ENCODE measurements at places on chromosomes 1 and 21.

- DNase-seq: no peak
Observed at GRCh38 chr1:160548960-160549664, 26.1 kb upstream of the SLAMF6 start.

DNA sequence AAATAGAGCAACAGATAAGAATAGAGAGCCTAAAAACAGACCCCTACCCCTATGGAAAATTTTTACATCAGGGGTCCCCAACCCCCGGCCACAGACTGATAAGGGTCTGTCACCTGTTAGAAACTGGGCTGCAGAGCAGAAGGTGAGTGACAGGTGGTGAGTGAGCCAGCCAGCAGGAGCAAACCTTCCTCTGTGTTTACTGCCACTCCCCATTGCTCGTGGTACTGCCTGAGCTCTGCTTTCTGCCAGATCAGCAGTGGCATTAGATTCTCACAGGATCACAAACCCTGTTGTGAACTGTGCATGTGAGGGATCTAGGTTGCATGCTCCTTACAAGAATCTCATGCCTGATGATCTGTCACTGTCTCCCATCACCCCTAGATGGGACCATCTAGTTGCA is 174.1 kb downstream of the FOXD2 start:
- no peak for DNase-seq

GRCh38 chr1:8307628-8308027 is 10.3 kb upstream of the SLC45A1 start:
- DNase-seq: no peak

DNA sequence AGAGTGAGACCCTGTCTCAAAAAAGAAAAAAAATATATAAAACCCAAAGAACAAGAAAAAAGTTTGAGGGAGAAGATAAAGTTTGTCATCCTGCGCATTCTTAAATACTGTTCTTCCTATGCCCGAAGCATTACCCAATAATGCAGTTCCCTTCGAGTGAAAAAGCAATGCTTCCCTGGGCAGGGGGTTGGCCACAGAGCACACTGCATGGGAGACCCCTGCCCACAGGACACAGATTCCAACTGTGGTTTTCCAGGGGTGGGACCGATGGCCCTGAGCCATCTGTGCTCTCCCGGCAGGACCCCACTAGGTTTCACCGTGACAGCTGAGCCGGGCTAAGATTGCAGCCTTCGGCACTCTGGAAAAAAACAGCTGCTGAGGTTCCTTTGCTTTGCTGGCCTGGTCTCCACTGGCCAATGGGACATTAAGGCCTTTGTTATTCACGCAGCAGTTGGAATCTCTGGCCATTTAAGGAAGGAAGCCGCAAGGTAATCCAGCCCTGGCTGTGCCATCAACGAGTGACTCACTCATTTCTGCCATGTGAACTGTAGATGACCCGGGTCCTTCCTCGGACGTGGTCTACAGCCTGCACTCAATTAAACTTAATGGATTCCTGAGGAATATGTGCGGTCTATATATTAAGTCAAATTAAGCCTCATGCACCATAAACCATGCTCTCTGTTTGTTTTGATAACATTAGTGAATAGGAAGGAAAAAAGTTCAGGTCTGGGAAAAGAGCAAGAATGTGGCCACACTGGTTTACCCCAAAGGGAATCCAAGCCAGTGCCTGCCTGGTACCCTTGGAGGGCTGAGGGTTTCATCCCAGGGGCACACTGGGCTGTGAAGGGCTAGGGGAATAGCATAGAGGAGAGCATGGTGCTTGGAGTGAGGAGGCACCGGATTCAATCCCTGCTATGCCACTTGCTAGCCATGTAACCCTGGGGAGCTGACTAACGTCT is 163.2 kb downstream of the ZBTB18 start:
- peak; percentile 97 for DNase-seq

- DNase-seq: no peak
Observed at GRCh38 chr21:42094811-42095210, 23.7 kb downstream of the UMODL1 start.

GRCh38 chr21:32256251-32256650 is 22.6 kb downstream of the MIS18A start:
- no peak for DNase-seq

GRCh38 chr1:53700776-53701175 is 38.2 kb downstream of the GLIS1 start:
- no peak for DNase-seq

DNA sequence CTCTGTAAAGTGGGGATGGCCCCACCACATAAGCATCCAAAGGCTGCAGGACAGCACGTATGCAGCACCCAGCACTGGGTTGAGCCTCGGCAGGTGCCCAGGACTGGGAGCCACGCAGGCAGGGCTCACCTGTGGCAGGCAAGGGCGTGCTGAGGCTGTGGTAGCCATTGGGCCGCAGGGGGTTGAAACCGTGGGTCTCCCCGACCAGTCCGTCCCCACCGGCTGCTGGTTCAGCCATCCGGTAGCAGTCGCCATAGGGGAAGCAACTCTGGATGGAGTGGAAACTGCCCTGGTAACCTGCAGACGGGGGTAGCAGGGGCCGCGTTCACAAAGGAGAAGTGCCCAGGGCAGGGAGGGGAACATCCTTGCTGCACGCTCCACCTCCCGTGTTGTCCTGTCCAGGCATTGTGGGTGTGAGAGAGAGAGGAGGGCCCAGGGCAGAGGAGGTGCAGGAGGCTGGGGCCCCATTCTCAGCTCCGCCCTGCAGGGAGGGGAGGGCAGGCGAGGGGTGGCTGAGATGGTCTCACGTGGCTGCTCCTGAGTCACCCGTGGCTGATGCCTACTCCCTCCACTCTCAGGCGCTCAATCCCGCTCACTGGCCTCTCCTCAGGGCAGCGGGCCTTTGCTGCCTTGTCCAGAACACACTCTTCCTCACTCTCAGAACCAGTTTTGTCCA is 49.9 kb downstream of the DMRTB1 start:
- DNase-seq: peak; percentile 65

DNA sequence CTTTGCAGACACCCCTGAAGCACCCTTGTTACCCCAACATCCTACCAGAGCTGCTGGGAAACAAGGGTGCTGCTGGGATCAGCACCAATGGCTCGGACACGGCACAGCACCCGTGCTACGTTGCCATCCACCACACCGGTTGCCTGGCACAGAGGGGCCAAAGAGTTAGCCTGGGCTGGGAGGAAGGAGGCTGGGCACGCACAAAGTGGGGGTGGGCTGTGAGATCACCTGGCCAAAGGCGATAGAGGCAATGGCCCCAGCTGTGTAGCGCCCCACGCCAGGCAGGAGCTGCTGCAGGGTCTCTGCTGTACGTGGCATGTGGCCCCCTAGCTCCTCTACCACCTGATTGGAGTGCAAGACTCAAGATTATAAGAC is 5.6 kb downstream of the HPDL start:
- DNase-seq: no peak

DNA sequence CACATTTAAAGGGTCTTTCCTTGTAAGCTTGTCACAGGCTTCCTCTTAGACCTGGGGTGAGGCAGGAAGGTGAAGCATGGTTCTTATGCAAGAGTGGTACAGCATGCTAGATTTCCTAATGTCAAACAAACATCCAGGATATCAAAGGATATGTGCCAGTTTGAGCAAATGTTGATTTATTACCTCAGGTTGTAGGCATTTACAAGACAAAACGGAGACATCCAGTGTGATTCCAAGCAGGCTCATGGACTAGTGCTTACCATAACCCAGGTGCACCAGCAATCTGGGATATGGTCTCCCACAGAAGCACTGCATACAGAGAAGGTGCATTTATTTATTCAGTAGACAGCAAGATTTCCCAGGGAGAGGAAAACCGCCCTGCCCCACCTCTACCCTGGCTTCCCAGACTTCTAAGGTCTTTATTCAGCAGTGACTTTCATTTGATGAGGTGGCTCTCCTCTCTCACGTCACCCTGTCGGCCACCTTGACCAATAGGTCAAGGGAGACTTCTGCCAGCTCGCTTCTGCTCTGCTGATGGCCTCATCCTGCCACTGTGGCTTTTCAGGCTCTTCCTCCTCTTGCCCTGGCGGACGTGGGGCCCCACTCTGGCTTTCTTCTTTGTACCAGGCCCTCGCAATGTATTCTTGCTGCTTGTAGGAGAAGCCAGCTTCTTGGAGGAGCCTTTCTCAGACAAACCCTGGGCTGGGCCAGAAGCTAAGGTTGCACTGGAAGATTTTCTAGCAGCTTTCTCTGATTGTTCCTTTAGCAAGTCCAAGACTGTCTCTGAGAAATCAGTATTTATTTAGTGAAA is 25.6 kb downstream of the HHIPL2 start:
- no peak for DNase-seq

- no peak for DNase-seq
Observed at GRCh38 chr1:194298007-194298598, 1111.7 kb upstream of the B3GALT2 start.

- DNase-seq: peak; percentile 43
Observed at GRCh38 chr1:234541286-234541975, 62.5 kb upstream of the TARBP1 start.

- DNase-seq: no peak
Observed at GRCh38 chr1:191608367-191608766, 549.9 kb upstream of the RGS18 start.

DNA sequence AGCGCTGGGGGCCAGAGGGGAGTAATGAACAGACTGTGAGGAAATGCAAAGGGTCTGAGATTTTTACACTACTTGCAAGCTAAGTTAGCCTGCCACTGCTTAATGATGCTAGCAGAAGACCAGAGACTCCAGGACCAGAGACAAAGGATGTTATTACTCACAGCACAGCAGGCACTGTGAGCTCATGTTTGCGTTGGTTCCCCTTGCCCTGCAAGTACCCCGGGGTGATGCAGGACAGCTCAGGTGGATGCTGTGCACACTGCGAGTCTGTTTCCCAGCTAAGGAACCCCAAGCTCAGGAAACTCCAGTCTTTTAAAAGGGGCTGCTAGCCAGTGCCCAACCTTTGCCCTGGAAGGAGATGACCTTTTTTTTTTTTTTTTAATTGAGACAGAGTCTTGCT is 1.2 kb downstream of the FHAD1 start:
- DNase-seq: no peak

- peak; percentile 71 for DNase-seq
Observed at GRCh38 chr1:184664042-184664660, 90.5 kb downstream of the EDEM3 start.

- no peak for DNase-seq
Observed at GRCh38 chr1:183308719-183309118, 109.5 kb downstream of the NMNAT2 start.

DNA sequence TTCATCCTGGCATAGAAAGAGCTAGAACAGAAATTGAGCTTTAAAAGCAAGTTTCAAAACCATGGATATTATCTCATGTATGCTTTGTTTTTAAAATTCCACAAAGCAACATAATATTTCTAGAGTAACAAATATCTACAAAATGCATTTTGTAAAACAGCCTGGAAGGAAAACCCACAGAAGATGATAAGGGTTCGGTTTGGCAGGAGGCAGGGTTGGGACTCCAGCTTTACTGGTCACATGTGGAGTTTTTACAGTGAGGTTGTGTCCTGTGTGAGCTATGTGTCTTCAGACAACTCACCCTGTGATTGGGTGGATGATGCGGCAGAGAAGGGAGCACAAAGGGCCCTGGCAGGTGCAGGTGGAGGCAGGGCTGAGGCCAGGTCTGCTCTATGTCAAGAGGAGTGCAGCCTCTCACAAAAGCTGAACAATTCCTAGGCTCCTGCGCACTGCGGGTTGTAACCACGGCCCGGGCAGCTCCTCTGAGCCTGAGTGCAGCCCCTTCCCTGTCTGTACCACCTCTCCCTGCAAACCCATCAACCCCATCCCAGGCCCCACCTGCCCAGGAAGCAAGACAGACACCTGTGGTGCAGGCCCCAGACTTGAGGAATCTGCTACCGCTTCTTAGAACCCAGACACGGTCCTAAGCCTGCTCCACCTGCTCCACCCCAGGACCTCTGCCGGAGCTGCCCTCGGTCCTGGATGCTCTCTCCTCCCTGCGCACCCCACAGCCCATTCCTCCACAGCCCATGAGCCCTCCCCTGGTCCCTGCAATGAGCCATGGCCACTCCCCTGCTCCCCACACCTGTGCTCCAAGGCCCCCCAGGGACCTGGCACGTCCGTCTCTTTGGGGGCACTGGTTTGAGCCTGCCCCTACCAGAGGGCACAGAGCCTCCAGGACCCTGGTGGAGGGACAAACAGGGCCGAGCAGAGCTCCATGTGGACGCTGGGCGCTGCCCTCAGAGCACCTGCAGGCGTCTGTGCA is 2.8 kb upstream of the COL18A1 start:
- DNase-seq: no peak

DNA sequence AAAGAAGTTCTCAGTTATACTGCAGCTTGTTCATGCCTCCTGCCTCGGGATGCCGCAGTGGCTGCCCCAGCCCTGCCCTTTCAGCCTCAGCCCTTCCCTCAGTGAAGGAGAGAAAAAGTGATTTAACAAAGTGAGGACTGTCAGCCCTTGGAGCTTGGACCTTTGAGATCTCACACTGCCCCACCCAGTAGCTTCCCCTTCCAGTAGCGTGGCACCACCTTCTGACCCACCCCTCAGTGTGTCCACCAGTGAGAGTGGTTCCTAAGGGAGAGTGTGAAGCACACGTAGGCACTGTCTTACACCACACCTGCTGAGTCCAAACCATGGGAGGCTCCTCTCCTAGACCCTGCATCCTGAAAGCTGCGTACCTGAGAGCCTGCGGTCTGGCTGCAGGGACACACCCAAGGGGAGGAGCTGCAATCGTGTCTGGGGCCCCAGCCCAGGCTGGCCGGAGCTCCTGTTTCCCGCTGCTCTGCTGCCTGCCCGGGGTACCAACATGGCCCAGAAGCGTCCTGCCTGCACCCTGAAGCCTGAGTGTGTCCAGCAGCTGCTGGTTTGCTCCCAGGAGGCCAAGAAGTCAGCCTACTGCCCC is at the start of gene CDA:
Gene CDA (plus strand): TSS at position 464 of the 592 bp plus-strand sequence. CDS start 33 bp downstream, at position 497.
- DNase-seq: no peak
